GM10248 (cell line): ENCODE measurements at places on chromosomes 4 and X.
A peak's percentile ranks its signal among the peaks of the same experiment; 100 is the strongest.

- no peak for DNase-seq
Observed at GRCh38 chr4:92265021-92265420, 38.7 kb upstream of the GRID2 start.

- no peak for DNase-seq
Observed at GRCh38 chr4:140695483-140695882, 60.7 kb downstream of the TBC1D9 start.

GRCh38 chr4:27084685-27085361 is 224.2 kb downstream of the STIM2 start:
- peak; percentile 19 for DNase-seq

DNA sequence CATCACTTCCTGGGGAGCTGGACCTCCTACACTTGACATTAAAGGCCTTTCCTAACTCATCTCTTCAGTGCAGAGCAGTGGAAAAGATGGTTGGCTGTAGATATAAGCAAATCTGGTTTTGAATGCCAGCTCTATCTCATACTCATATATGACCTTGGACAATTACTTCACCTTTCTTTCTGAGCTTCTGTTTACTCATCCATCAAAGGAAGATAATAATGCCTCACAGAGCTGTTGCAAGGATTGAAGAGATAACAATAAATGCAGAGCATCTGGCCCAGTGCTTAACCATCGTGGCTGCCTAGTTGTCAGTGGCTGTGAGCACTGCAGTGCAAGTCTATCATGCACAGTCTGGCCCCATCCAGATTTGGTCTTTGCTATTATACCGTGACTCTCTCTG is 148.1 kb upstream of the EOLA2 start:
- DNase-seq, result no peak

- no peak for DNase-seq
Observed at GRCh38 chr4:110518889-110519490, 43.0 kb downstream of the ENPEP start.

- no peak for DNase-seq
Observed at GRCh38 chr4:97762115-97762512, 381.2 kb downstream of the STPG2 start.

DNA sequence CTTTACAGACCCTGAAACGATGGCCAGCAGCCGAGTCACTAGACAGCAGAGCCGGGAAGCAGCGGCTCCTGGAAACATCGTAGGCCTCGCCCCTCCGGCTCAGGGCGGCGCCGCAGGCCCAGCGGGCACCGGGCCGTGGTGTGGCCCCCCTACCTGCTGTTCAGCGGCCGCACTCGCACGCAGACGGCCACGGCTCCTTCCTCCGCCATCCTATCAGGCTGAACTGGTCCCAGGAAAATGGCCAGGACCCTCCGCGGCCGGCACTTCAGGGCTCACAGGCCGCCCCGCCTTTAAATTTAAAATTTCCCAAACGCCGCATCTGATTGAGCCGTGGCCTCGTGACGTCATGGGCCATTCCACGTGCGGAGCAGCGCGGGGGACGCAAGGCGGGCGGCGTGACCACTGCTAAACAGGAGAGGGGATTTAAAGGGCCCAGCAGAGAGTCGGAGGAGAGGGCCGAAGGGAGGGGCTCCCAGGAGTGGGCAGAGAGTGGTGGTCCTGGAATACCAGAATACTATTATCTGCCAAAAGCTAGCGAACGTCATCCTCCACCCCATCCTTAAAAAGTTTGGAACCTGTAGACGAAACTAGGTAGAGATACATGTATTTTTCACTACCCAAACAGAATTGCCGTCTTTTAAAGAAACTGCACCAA is at the start of gene CENPE:
Gene CENPE (minus strand): TSS at position 233 of the 655 bp plus-strand sequence. CDS start 24 bp downstream, at position 209.
- peak; percentile 86 for DNase-seq

GRCh38 chr4:149885896-149886295 is 70.3 kb upstream of the IQCM start:
- no peak for DNase-seq

DNA sequence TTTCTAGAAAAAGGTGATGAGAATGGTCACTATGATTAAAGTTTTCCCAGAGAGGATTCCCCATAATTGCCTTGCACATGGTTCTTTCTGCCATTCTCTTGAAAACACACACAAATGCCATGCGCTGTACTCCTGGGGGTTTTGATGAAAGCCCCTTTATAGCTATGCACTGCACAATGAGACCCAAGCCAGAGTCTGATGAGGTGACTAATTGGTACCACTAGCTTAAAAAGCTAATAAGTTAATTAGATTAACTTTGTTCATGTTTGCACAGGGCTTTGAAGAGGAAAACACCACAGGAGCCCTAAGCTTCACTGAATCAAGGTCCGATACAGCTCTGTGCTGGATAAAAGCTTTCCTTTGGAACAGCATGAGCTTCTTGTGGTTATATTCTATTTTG is 132.2 kb downstream of the NKX6-1 start:
- no peak for DNase-seq

DNA sequence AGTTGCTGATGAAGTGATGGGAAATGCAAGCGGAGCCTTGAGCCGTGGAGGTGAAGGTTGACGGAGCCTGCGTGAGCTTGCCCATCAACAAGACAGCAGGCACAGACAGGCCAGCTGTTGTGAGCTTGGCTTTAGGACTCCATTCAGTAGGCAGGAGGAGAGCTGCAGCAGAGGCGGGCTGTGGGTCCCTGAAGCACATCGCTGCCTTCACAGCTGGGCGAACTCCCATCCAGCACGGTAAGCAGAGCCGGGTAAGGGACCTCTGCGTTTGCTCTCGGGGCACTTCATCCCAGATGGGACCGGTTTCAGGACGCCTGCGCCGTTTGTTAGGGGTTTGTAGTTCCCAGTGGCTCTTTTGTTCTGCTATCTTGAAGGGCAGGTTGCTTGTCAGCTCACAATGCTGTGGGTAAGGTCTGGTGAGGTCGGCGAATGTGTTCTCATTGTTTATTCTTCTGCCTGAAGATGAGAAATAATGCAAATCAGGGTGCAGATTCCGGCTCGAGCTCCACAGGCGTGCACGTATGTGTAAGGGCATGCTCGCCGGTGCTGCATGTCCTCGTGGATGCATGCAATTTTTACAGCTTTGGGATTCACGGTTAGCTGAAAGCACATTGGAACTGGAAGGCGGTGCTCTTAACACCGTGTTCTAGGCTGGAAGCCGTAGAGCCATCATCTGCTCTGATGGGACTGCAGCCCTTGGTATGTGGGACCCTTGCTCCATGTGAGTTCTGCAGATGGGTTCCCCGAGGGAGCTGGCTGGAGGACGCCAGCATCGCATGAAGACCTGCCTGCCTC is 54.6 kb upstream of the CLDN34 start:
- DNase-seq, result no peak

GRCh38 chr4:180812783-180813182 is 1430.4 kb upstream of the TENM3 start:
- DNase-seq, result no peak

DNA sequence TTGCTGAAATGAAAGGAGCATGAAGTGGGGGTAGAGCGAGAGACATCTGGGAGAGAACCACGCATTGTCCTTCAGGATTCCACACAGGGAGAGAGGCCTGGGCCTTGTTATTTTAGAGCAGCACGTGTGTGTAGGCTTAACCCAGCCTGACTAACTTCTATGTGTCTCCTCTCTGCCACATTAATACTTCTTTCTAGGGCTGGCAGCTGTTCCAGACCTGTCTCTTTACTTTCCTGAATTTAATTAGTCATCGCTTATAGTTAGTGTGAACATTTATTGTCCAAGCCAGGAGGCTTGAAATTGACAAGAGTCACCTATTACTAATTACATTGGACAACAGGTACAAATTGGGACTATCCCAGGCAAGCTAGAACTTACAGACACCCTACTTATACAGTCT is 51.3 kb downstream of the SMAD1 start:
- DNase-seq, result no peak

GRCh38 chr4:6687947-6688878 is 5.5 kb upstream of the S100P start:
- no peak for DNase-seq

DNA sequence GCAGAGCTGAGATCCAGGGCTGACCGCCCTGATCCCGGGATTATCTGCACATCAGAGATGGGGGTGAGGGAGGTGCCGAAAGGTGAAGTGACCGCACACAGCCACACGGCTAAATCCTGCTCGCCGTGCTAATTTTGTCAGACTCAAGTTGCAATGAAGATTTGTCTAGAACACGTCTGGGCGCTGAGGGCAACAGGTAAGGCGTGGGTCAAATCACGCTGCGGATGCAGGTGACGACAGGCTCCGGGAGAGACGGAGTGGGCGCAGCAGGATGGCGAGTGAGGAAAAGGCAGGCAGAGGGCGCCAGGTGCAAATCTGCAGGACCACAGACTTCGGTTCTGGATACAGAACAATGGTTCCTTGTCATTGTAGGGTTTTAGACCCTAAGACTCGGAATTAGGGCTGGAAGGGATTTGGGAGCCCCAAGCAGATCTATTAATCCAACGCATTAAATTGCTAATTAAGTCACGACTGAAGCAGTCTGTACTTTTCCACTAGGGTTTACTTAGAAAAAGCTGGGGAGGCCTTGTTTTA is 1.9 kb upstream of the TBC1D14 start:
- DNase-seq, result no peak

DNA sequence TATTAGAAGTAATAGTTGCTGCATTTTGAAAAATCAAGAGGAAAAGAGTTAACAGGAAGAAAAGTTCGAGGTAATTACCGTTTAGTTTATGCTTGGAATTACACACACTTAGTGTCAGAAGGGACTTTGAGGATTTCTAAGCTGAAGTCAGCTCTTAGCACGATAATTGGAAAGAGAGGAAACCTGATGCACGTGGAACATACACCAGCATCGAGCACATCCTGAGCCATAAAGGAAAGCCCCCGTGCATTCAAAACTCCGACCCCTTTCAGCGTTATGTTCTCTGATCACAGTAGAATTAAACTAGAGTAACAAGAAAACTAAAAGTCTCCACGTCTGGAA is 400 bp upstream of the PAQR3 start:
- no peak for DNase-seq

DNA sequence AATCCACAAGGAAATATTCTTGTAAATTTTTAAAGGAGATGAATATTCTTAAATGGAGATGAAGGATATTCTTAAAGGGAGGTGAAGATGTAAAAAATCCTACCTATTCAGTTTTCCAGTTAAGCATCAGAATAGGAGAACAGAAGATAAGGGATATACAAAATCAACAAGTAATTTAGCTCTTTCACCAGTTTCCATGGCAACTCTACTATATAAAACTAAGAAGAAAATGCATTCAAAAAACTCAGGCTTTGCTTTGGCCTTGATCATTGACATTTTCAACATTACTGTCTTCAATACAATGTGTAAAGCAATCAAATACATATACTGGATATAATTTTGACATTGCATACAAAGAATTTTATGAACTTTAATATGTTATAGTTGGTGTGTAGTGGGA is 622.7 kb upstream of the GRID2 start:
- no peak for DNase-seq

DNA sequence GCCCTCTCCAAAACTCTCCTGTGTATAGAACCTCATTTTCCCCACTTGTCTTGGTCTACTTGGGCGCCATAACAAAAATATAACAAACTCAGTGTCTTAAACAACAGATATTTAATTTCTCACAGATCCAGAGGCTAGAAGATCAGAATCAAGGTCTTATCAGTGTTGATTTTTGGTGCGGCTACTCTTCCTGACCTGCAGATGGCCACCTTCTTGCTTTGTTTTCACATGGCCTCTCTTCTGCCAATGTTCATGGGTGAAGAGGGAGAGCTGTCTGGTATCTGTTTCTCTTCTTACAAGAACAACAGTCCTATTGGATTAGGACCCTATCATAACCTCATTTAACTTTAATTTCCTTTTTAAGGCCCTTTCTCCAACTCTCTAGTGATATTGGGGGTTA is 177.3 kb downstream of the PABPC4L start:
- no peak for DNase-seq

- DNase-seq, result no peak
Observed at GRCh38 chr4:70793626-70794025, 46.1 kb downstream of the GRSF1 start.

DNA sequence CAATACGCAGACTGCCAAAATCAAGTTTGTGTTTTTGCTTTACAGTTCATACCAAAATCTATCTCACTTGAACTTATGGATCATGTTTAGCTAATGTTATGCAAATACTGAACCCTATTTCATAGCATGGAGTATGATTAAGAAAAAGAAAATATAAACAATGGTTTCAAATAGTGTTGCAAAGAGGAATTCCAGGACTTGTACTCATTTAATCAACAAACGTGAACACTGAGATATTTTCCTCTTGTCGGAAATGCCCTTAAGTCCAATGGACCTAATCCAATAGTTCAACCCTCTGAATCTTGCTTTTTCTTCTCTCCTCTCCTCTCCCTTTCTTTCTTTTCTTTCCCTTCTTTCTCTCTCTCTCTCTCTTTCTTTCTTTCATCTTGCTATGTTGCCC is 30.8 kb downstream of the RASL11B start:
- no peak for DNase-seq

GRCh38 chrX:141467442-141467841 is 117.1 kb downstream of the SPANXA1 start:
- DNase-seq, result no peak

DNA sequence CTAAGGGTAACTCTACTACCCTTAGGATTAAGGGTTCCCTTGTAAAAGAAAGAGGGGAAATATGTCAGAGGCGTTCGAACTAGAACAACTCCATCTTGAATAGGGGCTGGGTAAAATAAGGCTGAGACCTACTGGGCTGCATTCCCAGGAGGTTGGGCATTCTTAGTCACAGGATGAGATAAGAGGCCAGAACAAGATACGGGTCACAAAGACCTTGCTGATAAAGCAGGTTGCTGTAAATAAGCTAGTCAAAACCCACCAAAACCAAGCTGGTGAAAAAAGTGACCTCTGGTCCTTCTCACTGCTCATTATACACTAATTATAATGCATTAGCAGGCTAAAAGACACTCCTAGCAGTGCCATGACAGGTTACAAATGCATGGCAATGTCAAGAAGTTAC is 922.0 kb downstream of the DMD start:
- no peak for DNase-seq

- DNase-seq, result no peak
Observed at GRCh38 chr4:78777576-78777940, 1.4 kb downstream of the BMP2K start.

GRCh38 chrX:153880440-153880815 is 5.5 kb downstream of the L1CAM start:
- DNase-seq, result no peak

DNA sequence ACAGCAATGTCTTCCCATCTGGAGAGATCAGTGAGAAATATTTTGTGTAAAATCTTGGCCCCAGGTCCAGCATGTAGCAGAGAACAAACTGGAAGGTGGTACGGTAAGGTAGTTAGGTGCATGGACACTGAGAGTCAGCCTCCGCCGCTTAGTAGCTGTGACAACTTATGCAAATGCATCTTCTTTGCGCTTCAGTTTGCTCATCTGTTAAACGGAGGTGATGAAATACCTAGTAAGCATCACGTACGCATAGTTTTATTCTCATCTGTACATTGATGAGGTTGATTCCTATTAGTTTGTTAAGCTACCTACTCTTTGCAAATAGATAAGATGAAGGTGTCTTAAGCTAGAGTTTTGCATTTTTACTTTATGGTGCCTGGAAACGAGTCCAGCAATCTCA is 80.0 kb upstream of the MSX1 start:
- DNase-seq, result no peak

- DNase-seq, result no peak
Observed at GRCh38 chrX:119503484-119503861, 35.2 kb downstream of the SLC25A5 start.
